ENCODE measurements at places on chromosomes 12 and 14. TPM values are rescaled to one million over a fixed set of nuclear protein-coding genes. Genes with fewer than 3 reads are reported as not detected.

DNA sequence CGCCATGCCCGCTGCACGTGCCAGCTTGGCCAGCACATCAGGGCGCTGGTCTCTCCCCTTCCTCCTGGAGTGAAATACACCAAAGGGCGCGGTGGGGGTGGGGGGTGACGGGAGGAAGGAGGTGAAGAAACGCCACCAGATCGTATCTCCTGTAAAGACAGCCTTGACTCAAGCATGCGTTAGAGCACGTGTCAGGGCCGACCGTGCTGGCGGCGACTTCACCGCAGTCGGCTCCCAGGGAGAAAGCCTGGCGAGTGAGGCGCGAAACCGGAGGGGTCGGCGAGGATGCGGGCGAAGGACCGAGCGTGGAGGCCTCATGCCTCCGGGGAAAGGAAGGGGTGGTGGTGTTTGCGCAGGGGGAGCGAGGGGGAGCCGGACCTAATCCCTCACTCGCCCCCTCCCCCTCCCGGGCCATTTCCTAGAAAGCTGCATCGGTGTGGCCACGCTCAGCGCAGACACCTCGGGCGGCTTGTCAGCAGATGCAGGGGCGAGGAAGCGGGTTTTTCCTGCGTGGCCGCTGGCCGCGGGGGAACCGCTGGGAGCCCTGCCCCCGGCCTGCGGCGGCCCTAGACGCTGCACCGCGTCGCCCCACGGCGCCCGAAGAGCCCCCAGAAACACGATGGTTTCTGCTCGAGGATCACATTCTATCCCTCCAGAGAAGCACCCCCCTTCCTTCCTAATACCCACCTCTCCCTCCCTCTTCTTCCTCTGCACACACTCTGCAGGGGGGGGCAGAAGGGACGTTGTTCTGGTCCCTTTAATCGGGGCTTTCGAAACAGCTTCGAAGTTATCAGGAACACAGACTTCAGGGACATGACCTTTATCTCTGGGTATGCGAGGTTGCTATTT lies 914 bp upstream of the CCND2 start:
- DNase-seq, result no peak

KLRK1 gene
- not detected for total RNA-seq

DNA sequence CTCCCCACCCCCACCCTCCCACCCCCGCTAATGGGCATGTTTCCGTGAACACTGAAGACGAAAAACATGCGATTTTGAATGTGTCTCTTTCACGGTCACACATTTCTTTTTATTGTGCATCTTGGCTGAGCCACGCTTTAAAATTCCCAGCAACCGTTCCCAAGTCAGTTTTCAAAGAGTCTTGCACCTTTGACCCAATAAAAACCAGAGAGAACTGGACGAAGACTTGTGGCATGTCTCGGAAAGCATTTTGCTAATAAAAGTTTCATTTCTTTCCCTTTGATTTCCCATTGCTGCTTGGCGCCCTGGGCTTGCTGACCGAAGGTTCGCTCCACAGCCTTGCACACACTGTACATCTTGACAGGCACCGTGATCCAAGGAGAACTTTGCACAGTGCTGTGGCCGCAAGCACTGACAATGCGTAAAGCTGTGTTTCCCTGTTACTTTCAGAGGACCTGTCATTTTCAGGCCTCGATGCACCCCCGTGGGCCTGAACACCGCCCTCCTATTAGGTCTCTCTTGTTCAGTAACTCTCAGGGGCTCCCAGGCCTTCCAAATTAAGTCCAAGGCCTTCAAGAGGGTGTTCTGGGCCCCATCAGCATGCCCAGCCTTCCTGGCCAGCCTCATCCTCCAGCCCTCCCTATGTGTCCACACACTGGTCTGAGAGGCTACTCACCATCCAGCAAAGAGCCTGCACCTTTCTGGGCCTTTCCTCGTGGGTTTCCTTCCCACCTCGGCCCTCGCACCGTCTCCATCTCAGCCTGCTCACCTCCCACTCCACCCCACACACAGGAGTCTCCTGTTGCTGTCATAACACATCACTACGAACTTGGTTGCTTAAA lies 63.4 kb upstream of the DIO3 start:
- no peak for DNase-seq

DNA sequence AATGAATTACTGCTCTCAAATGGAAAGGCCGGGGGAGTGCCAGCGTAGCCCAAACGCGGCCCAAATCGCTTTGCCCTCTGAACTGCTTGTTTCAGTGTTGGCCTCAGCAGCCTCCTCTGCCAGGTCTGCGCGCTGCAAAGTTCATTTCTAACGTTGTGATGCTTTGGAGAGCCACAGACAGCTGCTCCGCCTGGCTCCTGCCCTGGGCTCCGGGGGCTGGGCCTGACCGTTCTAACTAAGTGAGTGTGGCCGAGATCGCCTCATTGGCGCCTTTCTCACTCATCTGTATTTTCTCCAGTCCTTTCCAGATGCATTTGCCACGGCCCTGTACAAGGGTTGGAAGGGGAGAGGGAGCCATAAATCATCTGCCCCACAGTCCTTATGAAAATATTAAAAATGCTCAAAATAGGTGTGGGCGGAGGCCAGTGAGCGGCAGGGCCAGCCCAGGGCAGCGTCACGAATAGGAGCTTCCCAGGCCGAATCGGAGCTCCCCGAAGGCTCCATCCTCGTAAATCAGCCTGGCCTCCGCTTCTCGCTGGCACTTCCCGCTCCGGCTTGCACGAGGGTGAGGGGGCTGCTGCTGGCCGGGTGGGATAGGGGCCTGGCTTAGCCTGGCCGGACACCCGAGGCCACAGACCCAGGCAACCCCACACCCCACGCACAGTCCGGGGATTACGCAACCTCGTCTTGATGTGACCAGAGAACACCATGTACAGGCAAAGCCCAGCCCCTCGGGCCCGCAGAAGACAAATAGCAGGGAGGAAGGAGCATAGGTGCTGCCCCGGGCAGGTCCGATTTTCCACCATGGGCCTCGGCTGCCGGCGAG lies 196.6 kb upstream of the DIO3 start:
- DNase-seq, result no peak

- no peak for DNase-seq
Observed at GRCh38 chr14:24606297-24606696, 3.2 kb downstream of the GZMH start.

- DNase-seq, result no peak
Observed at GRCh38 chr14:95445676-95446075, 70.8 kb downstream of the SYNE3 start.

- DNase-seq, result no peak
Observed at GRCh38 chr14:69667938-69668335, 56.5 kb downstream of the SUSD6 start.

GRCh38 chr12:104796475-104796862 lies 161.6 kb downstream of the SLC41A2 start:
- no peak for DNase-seq

GRCh38 chr12:95859344-95859816 lies 628 bp downstream of the SNRPF start:
- DNase-seq, result peak; percentile 41

- no peak for DNase-seq
Observed at GRCh38 chr12:26512213-26512612, 316.8 kb downstream of the SSPN start.

GRCh38 chr14:56241461-56241860 lies 123.2 kb downstream of the PELI2 start:
- no peak for DNase-seq

- no peak for DNase-seq
Observed at GRCh38 chr12:85877459-85877858, 3.4 kb downstream of the NTS start.

DGKA gene
- 41.5 TPM for total RNA-seq

STAB2 gene
- total RNA-seq, result not detected

KRT77 gene
- not detected for total RNA-seq

TMPRSS12 gene
- not detected for total RNA-seq

DNA sequence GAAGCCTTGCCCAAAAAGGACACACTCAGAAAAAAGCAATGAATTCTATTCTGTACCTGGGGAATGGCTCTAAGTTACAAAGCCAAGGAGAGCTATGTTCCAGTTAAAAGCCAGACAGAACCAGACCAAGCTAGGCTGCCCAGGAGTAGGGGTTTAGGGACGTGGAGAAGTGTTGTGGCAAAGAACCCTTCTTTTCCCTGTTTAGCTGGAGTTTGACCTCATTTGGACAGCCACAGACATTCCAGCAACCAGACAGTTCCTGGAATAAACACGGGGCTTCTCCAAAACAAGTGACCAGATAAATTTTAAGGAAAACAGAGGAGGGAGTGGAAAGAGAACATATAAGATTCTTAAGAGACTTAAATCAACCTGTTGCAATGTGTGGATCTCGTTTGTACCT lies 62.3 kb downstream of the GCH1 start:
- DNase-seq, result no peak

DNA sequence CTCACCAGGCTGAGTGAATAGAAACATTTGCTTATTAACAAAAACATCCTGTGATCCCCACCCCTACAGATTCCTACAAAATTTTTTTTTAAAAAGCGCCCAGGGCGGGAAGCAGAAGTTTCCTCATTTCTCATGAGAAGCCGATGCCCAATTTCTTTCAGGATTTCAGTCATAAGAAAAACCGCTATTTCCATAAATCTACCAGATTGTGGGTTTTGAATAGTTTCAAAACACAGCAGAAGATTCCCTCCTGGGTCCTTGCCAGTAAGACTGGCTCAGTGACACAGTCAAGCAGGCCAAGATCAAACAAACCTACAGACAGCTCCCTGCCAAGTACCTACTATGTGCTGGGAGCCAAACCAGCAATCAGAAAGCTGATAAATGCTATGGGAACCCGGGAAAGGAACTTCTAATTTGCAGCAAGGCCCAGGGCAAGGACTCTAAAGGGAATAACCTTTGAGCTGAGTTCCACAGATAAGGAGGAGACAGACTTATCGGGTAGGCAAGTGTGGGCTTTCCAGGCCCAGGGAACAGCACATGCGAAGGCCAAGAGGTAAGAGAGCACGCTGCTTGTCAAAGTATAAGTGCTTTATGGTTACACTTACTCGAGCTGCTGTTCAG lies 68.7 kb downstream of the CCDC88C start:
- no peak for DNase-seq

DNA sequence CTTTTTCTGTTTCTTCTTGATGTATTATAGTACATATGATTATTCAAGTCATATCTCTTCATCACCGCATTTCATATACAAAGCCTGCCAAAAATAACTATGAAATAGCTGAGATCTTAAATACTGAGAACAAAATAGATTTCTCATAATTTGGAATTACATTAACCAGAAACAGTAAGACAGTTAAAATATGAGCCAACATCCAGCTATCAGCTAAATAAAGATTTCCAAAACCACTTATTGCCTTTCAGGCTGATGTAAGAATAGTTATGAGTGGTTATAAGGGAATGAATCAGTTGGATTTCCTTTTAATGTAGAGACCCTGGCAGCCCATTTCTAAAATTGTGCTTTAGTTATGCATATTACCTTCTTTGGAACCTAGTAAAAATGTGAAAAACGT lies 47.4 kb downstream of the TMEM117 start:
- no peak for DNase-seq

CMKLR1 gene
- total RNA-seq, result not detected

GRCh38 chr12:29067430-29067829 lies 81.6 kb upstream of the FAR2 start:
- no peak for DNase-seq

- DNase-seq, result peak; percentile 15
Observed at GRCh38 chr12:388541-389141, 479 bp downstream of the KDM5A start.

- no peak for DNase-seq
Observed at GRCh38 chr14:76509311-76509710, 133.4 kb downstream of the ESRRB start.

GRCh38 chr12:121314431-121314830 lies 17.9 kb upstream of the CAMKK2 start:
- DNase-seq, result no peak

DNA sequence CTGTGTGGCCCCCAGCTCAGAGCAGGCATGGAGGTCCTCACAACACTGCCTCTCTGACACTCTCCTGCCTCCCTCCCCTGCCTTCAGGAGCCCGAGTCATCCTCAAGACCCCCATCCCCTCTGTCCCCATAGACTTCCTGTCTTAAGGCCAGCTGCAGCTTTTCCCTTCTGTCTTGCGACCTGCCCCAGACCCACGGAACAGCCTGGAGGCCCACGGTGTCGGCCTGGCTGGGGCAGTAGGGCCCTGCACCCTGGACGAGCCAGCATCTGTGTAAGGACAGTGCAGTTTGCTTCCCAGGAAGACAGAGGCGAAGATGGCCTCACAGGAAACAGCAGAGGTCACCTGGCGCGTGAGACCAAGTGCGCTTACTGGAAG lies 9.7 kb downstream of the TEDC1 start:
- no peak for DNase-seq

GRCh38 chr14:35433826-35434225 lies 29.3 kb upstream of the NFKBIA start:
- no peak for DNase-seq

GRCh38 chr14:33110737-33111443 lies 172.2 kb downstream of the NPAS3 start:
- DNase-seq, result no peak

GLS2 gene
- 7.3 TPM for total RNA-seq

All from PC-3 (cell line).